ENCODE measurements at places on chromosomes 2 and 18.

- no peak for DNase-seq
These were observed 818.8 kb upstream of the GYPC start for GRCh38 chr2:125837128-125837527.

DNA sequence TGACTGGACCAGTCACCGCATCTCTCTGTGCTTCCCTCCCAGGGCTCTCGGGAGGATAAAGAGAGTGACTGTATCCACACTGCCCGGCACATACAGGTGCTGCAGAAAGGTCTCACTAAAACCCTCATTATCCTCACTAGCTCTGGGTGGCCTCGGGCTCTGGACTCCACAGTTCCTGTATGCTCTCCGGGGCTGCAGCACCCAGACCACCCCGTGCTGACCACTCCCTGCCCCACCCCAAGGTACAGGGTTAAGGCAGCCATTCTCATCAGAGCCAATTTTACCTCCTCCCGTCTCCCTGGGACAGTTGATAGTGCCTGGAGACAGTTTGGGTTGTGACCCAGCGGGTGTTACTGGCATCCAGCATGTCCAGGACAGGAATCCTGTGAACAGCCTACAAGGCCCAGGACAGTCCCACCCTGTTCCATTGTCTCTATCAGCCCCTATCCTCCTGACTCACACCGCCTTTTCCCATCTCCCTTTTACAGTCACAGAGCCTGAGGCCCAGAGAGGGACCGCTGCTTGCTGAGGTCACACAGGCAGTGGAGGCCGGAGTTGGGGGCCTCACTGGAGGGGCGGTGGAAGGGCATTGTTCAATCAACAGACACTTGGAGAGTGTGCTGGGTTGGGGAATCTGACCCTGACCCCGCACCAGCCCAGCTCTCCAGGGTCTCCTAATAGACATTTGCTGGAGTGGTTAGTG lies 1.7 kb downstream of the ZAP70 start:
- no peak for DNase-seq

DNA sequence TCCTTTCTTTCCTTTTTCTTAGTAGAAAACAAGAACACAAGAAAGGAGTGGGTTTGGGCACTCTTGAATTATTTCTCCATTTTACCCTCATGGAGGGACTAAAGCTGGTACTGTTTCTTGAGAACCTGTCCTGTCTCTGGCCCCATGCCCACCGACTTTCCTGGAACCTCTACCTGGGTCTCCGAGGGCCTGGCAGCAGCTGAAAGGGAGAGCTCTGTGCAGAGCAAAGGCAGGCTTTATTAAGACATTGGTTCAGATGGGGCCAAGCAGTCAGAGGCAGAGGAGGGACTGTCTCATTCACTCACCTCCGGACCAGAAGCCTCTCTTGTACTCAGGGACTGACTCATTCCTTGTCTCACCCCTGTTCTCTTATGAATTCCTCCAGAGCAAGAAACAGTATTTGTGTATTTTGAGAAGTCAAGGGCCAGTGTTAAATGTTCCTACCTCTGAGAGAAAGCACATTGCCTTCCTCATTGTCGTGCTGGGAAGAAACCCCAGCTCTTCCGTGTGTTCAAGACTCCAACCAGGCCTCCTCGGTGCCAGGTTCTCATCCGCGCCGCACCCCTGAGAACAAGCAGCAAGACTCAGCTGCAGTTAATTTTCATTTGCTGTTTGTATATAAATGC lies 201.9 kb upstream of the NT5C1B start:
- no peak for DNase-seq

DNA sequence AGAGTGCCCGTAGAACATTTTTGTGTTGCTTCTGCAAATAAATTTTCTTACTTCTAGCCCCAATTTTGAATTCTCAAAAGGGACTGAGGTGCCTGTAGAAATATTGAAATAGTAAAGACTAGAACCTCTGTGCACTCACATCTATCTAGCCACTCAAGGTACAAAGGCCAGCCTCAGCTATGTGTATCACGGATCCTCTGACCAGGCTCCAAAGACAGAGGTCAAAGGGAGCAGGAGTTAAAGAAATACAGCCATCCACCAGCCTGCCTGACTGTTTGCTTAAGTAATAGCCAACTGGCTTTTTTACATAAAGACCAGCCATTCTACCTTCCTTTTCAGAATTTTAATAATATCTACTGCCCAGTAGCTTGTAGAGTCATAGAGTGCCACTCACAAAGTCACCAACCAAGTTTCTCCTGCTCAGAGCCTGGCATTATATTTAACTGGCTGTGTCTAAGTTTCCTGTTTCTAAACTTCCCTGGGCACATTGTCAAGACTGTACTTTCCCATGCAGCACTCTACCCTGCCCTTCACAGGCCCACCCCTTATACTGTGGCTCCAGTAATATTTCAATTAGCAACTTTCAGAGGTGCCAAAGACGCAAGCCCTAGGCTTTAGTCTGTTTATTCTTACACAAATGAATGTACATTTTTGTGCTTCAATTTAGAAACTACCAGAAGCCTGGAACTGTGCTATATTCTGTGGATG lies 338.3 kb upstream of the NT5C1B start:
- no peak for DNase-seq

- DNase-seq = no peak
These were observed 148.8 kb upstream of the CDH19 start for GRCh38 chr18:66752733-66753132.

DNA sequence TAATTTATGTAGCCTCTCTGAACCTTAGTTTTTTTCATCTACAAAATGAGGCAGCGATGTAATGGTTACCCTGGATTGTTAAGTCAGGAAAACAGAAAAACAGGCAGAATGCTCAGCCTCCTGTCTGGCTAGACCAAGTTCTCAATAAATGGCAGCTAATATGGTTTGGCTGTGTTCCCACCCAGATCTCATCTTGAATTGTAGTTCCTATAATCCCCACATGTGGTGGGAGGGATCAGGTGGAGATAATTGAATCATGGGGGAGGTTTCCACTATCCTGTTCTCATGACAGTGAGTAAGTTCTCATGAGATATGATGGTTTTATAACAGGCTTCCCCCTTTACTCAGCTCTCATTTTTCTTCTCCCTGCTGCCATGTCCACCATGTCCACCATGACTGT lies 220.0 kb downstream of the CMPK2 start:
- DNase-seq = no peak

GRCh38 chr2:48910961-48911360 lies 155.4 kb upstream of the LHCGR start:
- DNase-seq = no peak

GRCh38 chr2:195782156-195782555 lies 125.1 kb downstream of the SLC39A10 start:
- DNase-seq = no peak

GRCh38 chr2:50714089-50714488 lies 317.8 kb downstream of the NRXN1 start:
- no peak for DNase-seq

GRCh38 chr2:70367722-70368323 lies 66.0 kb upstream of the FAM136A start:
- DNase-seq = no peak

All from GM20000 (cell line).